ENCODE measurements at places on chromosomes 4 and X.

- DNase-seq: no peak
Observed at GRCh38 chr4:124445071-124445470, 267.5 kb downstream of the ANKRD50 start.

DNA sequence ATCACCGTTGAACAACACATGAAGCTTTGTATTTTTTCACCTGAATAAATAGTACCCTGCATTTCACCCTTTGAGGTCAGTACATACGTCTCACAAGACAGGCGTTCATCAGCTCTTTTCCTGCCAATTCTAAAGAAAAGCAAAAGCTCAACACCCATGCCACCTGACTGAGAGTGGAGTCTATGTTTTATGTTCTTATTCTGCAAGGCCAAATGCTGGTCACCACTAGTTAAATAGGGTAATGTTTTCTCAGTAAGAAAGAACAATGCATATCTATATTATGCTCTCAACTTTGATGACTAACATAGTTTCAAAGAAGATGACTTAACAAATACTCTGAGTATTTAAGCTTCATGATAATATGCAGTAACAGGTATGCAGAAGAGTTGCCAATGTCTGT, 336.3 kb upstream of the BMP3 start:
- peak; percentile 37 for DNase-seq

DNA sequence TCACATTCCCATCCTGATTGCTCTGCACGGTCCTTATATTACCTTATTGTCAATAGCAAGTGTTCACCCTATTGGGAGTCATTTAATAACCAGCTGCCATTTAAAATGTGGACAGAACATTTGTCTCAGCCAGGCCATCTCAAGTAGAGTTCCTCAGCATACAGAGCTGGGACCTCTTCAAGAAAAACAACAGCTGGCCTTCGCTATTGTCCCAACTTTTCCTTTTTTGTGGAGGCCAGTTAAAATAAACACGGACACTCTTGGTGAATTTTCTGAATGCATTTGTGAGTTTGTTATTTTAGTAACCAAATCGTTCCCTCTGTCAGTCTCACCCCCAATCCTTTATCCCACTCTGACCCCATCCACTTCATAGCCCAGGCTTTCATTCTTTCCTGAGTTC, 395.3 kb upstream of the PITX2 start:
- no peak for DNase-seq

DNA sequence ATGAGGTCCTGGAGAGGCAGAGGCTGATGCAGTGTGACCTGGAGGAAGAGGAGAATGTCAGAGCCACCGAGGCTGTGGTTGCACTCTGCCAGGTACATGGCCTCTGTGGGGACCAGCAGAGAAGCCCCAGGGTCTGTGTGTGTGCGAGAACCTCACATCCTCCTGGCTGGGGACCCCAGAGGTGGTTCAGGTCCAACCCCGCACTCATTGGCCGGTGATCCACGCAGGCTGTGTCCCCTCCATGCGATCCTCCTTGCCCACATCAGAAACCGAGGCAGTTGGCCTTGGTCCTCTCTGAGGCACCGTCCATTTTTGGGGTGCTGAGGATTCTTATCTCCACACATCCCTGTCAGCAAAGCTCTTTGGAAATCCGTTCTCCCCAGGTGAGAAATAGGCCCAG, 45.3 kb downstream of the EVC start:
- no peak for DNase-seq

- DNase-seq: peak; percentile 57
Observed at GRCh38 chr4:38674258-38675144, 10.5 kb downstream of the KLF3 start.

GRCh38 chr4:173490817-173491528, 39.1 kb downstream of the HAND2 start:
- DNase-seq: peak; percentile 87

DNA sequence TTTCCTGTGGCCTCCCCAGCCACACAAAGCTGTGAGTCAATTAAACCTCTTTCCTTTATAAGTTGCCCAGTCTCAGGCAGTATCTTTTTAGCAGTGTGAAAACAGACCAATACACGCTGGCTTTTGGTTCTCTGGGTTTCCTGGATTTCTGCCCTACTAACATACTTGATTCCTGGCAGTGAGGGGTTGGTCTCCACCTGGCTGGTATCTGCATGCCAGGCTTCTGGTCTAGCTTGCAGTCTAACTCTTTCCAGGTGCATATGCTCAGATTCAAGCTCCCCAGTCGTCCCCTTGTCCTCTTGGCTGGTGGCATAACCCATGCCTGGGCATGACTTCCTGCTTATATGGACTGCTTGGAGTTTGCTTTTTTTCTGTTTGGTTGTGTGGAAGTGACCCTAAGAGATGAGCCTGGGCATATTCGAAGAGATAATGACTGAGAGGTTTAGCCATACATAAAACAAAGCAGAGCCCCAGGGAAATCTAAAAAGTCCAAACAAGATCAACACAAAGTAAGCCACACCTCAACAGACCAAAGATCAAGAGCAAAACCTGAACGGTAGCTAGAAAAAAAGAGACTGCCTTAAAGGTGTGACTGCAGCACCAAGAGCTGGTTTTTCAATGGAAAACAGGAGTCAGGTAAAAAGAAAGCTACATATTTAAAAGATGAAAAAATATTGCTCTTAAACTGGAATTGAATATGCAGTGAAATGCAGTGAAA, 102.1 kb upstream of the STS start:
- DNase-seq: no peak

- no peak for DNase-seq
Observed at GRCh38 chrX:150375243-150375770, 12.2 kb downstream of the MAMLD1 start.

DNA sequence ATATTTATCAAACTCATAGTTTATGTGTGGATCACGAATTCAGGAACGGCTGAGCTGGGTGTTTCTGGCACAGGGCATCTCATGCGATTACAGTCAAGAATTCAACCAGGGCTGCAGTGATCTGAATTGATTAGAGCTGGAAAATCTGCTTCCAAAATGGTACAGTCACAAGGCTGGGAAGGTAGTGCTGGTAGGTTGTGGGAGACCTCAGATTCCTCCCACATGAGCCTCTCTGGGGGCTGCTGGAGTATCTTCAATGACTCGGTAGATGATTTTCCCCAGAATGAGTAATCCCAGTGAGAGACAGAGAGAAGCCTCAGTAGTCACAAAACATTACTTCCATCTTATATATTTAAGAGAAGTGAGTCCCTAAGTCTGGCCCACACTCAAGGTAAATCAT, 36.2 kb upstream of the PRDX4 start:
- no peak for DNase-seq

GRCh38 chr4:155079871-155080270, 128.6 kb upstream of the NPY2R start:
- DNase-seq: peak; percentile 73

DNA sequence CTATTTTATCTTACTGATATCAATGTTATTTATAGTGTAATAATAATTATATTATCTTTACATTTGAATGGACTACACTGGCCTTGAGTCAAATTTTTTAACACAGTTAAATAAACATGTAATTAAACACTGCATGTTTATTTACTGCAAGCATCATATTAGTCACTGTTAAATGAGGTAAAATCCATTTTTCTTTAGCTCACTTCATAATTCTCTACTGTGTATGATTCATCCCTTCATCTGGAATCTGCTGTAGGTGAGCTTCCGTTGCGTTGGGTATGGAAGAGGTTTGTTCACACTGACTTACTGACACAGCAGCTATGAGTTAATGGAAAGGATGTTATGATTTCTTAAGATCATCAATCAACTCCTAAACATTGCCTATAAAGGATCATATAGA, 572.3 kb downstream of the PCDH11X start:
- DNase-seq: no peak

GRCh38 chrX:107750263-107750662, 25.3 kb downstream of the TSC22D3 start:
- DNase-seq: no peak

GRCh38 chr4:163548481-163549243, 54.2 kb downstream of the TMA16 start:
- peak; percentile 63 for DNase-seq

DNA sequence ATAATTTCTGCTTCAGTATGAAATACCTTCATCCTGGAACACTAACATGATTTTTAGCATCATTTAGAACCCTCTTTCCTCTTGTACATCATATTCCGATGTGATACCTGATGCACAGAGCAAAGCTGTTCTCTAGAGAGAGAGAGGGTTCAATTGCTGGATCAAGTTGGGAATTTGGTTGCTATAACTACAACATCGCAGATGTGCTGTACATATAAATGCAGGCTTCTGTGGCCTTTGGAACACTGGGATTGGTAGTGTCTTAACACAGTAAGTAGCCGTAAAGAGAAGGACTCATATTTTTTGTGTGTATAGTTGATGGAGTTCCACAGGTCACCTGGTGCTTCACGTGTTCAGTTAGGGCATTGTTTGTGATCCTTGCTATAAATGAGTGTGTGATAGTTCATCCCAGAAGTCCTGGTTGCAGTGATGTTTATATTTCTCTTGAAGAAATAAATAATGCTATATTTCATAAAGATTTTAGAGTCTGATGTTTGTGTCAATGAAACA, 119.2 kb downstream of the RAPGEF2 start:
- no peak for DNase-seq

DNA sequence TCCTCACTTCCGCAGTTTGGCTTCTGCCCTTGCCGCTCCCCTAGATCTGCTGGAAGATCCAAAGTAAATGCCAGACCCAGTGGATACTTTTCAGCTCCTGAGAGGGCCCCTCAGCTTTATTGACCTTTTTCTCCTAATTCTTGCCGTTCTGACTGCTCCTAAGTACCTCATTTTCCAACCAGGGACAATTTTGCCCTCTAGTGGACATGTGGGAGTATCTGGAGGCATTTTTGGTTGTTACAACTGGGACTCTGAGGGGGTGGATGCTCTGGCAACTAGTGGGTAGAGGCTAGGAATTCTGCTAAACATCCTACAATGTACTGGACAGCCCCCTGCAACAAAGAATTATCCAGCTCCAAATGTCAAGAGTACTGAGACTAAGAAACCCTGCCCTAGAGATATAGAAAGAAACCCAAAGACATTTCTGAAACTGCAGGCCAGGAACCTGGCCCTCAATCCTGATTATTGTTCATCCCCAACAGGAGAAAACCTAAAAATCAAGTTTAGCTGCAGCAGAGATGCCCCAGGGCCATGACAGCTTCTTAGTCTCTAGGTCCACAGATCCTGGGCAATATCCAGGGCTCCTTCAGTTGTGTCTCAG, 3.4 kb downstream of the TEX13B start:
- DNase-seq: peak; percentile 27

DNA sequence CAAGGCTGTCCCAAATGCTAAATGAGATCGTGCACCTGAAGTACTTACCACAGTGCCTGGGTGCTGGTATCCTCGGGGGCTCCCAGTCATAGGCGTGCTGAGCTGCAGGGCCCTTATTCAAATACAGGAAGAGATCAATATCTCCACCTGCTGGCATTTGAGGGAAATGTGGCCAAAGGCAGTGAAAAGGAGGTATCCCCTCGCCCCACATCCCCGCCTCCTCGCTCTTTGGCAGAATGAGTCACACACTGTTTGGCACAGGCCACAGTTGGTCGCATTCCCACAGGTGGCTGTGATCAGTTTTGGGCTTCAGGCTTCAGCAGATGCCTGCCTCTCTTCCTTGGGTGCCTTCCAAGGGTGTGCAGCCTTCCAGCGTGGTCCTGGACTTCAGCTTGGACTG, 28.4 kb downstream of the ZNF185 start:
- peak; percentile 74 for DNase-seq

DNA sequence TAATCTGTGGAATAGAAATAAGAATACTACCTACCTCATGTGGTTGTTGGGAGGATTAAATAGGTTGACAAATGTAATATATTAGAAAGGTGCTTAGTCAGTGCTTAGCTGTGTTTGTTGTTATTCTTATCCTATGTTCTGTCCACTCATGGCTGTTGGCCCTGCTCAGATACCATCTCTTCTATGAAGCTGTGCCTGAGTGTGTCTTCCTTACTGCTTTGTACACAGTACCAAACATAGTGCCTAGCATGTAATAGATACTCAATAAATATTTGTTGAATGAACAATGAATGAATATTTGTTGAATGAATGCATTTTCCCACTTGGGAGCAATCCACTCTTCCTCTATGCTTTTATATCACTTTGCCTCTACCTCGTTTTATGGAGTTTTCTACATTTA, 57.2 kb downstream of the NHS start:
- DNase-seq: no peak

- no peak for DNase-seq
Observed at GRCh38 chr4:44210750-44211149, 237.9 kb downstream of the KCTD8 start.

DNA sequence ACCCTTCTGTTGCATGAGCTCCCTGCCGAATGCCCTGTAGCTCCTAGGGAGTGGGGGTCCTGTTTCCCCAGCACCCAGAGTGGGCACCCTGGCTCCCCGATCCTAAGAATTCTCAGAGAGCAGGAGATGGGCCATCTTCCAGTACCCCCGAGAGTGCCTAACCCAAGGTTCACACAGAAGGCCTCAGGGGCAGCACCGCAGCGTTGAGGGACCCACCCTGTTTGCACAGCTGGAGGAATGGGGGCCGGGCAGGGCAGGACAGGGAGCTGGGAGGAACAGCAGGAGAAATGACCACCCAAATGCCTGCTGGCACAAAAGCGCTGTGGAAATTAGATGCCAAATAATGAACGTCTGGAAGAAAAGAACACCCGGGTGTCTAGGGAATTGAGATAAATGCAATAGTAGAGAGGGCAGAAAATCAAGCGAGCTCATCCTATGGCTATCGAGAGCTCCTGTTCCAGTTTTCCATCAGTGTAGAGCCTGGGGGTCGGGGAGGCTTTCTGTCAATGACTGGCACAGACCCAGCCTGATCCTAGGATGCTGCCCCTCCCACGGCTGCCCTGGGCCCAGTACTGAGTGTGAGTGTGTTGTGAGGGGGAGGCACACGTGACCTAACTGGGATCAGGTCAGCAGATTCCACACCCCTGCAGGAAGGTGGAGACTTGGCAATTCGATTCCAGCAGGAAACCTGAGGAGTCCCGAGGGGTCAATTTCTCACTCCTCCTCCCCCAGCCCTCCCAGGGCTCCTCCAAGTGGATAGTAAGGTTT, 25.7 kb downstream of the SEPTIN6 start:
- no peak for DNase-seq

DNA sequence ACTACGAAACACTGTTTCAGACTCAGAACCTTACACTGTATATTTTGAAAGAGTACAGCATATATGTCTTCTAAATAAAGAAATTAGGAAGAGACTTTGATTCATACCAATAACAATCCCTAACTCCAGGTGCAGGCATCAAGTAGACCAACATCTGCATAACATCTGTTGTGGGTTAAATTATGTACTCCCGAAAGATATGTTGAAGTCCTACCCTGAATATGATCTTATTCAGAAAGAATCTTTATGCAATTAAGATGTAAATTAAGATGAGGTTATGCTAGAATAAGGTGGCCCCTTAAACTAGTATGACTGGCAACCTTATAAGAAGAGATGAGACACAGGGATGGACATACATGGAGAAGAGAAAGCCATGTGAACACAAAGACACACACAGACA, 117.9 kb downstream of the INPP4B start:
- DNase-seq: no peak

DNA sequence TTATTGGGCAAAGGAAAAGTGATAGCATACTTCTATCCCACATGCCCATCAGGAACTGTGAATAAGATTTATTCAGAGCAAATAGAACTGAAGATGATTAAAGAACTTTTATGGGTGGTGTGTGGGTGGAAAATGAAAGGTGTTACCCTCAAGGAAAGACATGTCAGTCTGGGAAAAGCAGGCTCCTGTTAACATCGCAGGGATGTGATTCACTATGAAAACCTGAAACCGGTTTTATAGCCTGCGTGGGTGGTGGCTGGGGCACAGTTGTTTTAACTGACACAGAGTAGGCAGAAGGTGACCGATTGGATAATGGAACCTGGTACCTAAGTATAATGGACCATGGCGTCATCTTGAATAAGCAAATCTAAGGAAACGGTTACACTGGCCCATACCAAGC, 61.3 kb upstream of the CASK start:
- DNase-seq: peak; percentile 92

GRCh38 chr4:113457886-113458285, 303.7 kb downstream of the CAMK2D start:
- no peak for DNase-seq

All from renal cortical epithelial cell (primary cell).